NCI-H460 (cell line): ENCODE measurements at places on chromosomes 13 and 19. TPM values are rescaled to one million over a fixed set of nuclear protein-coding genes. Genes with fewer than 3 reads are reported as not detected.

Gene FUT1
- total RNA-seq, result 1.6 and 2.3 TPM in 2 replicates

Gene PLEKHA4
- total RNA-seq, result 0.58 and 1.2 TPM in 2 replicates

DNA sequence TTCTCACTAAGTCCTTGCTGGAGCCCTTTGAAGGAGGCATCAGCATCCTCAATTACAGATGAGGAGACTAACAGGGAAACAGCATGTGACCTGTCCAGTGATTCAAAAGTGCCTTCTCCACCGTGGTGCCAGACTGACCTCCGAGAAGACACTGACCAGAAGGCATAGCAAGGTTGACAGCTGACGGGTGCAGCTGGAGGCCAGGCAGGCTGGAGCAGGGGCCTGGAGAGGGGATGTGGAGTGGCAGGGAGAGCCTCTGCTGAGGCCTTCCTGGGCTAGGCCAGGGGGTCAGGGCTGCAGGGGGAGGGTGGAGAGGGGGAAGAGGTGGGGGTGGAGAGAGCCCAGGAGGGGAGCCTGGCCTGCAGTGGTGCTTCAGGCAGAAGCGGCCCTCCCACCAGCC is 66.3 kb downstream of the KCTD15 start:
- DNase-seq, result no peak

DNA sequence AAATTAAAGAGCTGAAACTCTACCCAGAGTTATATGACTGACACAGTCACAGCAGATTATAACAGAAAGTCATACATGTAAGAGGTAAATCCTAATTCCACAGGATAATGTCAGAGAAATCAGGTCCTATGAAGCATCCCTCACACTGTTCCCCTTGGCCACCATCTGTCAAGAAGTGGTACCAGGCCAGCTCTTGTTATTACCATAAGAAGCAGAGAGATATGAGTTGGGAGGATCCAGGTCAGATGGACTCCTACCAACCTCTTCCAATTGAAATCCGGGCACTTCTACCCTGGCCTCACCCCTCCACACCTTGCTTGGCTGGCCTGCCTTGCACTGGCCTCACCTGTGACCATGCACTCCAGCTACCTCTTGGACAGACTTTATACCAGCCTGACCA is 353.2 kb downstream of the DNAJC15 start:
- DNase-seq, result no peak

DNA sequence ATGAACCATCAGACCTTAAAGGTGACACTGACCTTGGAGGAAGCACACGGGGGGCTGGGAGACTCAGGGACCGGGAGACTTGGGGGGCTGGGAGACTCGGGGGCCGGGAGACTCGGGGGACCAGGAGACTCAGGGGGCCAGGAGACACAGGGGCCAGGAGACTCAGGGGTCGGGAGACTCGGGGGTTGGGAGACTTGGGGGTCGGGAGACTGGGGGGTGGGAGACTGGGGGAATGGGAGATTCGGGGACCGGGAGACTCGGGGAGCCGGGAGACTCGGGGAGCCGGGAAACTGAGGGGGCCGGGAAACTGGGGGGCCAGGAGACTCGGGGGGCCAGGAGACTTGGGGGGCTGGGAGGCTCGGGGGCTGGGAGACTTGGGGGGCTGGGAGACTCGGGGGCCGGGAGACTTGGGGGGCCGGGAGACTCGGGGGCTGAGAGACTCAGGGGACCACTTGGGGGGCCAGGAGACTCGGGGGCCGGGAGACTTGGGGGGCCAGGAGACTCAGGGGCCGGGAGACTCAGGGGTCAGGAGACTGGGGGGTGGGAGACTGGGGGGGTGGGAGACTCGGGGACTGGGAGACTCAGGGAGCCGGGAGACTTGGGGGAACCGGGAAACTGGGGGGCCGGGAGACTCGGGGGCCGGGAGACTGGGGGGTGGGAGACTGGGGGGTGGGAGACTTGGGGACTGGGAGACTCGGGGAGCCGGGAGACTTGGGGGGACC is 62.9 kb downstream of the RASA3 start:
- no peak for DNase-seq

DNA sequence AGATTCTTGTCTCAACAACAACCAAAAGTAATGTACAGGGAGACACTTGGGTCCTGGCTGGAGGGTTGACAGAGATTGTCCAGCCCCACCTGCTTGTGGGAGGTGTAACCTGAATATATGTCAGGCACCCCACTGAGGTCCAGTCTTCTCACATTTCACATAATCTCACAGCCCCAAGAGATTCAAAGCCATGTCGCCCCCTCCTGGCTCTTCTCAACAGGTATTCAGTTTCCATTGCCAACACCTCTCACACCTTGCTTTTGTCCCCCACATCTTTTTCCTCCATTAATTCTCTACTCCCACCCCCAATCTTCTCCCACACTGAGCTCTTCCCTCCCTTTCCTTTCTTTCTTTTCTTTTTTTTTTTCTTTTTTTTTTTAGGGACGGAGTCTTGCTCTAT is 11.2 kb downstream of the UNC13A start:
- no peak for DNase-seq

- no peak for DNase-seq
These were observed 47.3 kb downstream of the MPHOSPH8 start for GRCh38 chr13:19680751-19681150.

DNA sequence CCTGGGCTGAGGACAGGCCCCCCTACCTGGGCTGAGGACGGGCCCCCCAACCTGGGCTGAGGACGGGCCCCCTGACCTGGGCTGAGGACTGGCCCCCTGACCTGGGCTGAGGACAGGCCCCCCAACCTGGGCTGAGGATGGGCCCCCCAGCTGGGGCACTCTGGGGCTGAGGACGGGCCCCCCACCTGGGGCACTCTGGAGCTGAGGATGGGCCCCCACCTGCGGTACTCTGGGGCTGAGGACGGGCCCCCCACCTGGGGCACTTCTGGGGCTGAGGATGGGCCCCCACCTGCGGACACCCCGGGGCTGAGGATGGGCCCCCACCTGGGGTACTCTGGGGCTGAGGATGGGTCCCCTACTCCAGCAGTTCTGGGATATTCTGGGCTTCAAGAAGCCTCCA is 65.5 kb downstream of the RASA3 start:
- no peak for DNase-seq

GRCh38 chr13:75417656-75418055 is 64.3 kb downstream of the TBC1D4 start:
- DNase-seq, result no peak

- no peak for DNase-seq
These were observed 38.2 kb downstream of the ATP12A start for GRCh38 chr13:24718192-24718965.

DNA sequence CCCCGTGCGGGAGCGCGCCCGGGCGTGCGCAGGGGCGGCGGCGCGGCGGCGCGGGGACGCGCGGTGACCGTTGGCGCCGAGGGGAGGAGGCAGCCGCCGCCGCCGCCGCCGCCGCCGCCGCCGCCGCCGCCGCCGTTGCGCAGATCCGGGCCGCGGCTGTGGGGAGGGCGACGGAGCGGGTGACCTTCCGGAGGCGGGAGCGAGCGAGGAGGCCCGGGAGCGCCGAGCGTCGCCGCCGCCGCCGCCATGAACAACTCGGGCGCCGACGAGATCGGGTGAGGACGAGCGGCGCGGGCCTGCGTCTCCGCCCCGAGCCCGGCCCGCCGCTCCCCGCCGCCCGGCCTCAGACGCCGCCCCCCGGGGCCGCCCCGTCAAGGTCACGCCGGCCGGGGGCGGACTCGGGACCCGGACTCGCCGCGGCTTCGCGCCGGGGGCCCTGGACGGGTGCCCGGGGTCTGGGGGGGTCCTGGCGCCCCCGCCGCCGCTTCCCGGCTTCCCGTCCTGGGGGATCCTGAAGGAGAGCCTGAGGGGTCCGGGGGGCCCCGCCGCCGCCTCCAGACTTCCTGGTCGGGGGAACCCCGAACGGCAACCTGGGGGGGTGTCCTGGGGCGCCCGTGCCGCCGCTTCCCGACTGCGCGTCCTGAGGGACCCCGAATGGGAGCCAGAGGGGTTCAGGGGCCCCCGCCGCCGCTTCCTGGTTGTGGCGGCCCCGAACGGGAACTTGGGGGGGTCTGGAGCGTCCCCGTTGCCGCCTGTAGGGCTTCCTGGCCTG is at the start of gene DAZAP1:
TSS of gene DAZAP1 (plus strand) at position 59 of the 772 bp plus-strand sequence. CDS start at position 247, 188 bp downstream.
- no peak for DNase-seq

- no peak for DNase-seq
These were observed 58.5 kb upstream of the ARGLU1 start for GRCh38 chr13:106626473-106626872.

- no peak for DNase-seq
These were observed 46.9 kb upstream of the VSTM2B start for GRCh38 chr19:29478578-29479565.

DNA sequence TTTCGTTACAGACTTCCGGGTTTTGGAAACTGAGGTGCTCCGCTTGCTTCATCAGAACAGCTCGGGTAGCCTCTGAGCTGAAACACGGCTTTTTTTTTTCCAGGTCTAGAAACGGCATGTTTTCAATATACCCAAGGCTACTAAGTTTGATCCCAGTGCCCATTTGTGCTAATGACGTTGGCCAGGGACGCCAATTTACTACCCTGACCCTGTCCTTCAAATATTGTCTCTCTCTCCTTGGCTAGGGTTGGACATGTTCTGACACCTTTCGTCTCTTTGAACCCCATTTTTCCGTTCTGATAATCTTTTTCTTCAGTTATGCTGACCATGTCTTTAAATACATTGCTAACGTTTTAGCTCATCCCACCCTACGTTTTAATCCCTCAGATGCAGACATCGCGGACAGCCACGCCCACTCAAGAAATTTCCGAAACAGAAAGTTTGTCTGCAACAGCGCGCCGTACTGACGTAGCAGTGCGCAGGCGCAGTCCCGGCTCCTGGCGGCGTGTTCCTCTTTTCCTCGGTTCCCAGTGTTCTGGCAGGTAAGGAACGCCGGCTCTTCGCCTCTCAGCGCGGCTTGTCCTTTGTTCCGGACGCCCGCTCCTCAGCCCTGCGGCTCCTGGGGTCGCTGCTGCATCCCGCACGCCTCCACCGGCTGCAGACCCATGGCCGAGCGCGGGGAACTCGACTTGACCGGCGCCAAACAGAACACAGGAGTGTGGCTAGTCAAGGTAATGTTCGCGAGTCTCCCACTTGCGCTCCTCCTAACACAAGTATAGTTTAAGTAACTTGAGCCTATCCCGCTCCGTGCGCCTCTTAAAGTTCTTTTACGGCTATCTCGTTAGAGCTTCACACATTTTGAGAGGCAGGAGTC is at the start of gene GTF2F2:
TSS of gene GTF2F2 (plus strand) at position 520 of the 874 bp plus-strand sequence. CDS start at position 666, 146 bp downstream.
- DNase-seq, result peak; percentile 64

DNA sequence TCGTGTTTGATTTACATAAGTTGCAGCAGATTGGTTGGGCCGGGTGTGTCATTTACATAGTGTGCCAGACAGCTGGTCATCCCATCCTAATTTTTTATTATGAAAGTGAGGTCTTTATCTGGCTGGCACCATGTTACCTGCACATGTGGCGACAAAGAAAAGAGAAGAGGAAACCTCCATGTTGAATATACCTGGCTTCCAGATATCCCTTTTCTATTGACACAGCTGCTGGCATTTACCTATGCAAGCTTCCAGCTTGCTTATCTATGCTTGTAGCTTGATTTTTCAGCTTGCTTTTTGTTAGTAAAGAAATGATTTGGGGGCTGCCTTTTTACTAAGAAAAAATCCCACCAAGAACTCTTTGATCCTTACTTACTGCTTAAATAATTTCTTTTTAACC is 681.3 kb upstream of the SLITRK1 start:
- no peak for DNase-seq

DNA sequence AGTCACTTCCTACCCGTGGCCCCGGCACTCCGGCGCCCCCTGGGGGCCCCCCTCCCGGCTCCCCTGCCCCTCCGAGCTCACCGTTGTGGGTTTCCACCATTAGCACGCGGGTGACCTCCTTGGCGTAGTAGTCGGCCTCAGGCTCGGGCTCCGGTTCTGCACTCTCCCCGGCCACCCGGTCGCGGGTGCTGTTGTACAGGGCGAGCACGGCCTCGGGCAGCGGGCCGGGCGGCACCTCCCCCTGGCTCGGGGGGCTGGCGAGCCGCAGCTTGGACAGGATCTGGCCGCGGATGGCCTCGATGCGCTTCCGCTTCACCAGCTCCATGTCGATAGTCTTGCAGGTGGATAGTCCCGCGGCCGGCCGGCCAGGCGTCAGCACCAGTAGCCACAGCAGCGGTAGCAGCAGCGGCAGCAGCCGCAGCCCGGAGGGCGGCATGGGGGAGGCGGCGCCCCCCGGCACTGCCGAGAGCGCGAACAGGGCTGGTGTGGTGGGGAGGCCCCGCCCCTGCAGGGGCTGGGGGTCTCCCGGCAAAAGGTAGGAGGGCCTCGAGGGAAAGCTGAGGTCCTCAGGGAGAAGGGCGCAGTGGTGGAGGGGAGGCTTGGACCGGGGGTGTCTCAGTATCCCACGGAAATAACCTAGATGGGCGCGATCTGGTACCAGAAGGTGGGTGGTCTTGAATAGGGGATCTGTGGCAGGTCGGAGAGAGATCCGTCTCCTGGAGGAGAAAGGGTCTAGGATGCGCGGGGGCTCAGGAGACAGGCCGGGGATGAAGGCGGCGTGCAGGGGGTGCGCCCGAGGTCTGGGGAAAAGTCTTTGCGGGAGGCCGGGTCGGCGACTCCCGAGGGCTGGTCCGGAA is 885 bp downstream of the TGFB1 start:
- peak; percentile 45 for DNase-seq

DNA sequence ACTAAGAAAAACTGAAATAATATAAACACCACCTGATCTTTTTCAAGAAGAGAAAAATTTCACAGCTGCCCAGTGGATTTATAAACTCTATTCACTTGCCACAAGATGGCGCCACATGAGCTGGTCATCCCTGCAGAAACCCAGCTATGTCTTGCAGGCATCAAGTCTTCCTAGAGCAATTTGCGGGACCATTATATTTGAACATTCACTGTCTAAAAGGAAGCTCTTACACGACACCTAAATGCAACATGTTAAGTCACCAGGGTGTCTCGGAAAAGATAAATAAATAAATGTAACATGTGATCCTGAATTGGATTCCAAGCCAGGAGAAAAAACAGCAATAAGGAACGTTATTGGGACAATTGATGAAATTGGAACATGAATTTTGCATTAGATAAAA is 20.3 kb upstream of the AKT2 start:
- DNase-seq, result peak; percentile 76

- no peak for DNase-seq
These were observed 29.3 kb downstream of the SERP2 start for GRCh38 chr13:44402899-44403445.
